ENCODE measurements at places on chromosomes 16 and 17.

GRCh38 chr17:73657473-73658116 is 13.3 kb upstream of the SDK2 start:
- DNase-seq = no peak

GRCh38 chr17:81032641-81033480 is 2.1 kb upstream of the BAIAP2 start:
- DNase-seq = no peak

DNA sequence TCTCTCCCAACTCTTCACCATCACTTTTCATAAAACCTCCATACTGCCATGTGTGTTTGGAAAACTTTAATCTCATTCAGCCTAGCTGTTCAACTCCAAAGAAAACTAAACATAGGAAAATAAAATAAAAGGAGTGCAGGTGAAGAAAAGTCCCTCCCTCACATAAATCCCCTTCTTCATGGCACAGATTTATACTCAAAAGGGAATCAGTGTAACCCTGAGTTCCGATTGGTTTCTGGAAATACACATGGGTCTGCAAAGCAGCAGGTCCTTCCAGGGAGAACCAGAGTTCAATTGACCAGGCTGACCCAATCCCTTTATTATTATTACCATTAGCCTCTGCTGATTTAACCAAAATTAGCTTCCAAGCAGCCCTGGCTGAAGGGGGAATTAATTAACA is 8.9 kb upstream of the HOXB2 start:
- no peak for DNase-seq

DNA sequence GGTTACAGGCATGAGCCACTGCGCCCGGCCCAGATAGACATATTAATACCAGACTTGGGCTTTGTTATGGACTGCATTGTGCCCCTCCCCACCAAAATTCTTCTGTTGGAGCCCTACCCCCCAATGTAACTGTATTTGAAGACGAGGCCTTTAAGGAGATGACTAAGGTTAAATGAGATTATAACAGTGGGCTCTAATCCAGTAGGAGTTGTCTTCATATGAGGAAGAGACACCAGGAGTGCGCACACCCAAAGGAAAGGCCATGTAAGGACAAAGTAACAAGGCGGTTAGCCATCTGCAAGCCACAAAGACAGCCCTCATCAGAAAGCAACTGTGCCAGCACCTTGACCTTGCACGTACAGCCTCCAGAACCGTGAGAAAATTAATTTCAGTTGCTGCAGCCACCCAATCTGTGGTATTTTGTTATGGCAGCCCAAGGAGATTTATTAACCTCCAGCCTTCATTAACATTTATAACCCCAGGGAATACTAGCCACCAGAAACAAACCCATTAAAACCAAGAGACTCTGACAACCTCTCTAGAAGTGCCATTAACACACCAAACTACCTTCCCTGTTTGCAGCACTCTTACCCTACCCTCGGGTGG is 107.6 kb downstream of the TTC19 start:
- DNase-seq = no peak

- no peak for DNase-seq
Measured at GRCh38 chr16:54027062-54027461, 259.5 kb downstream of the IRX3 start.

- no peak for DNase-seq
Measured at GRCh38 chr16:81629034-81629802, 149.9 kb upstream of the PLCG2 start.

Data from stimulated activated CD4-positive, alpha-beta T cell treated with anti-CD3 and anti-CD28 coated beads, Interleukin-1b, Interleukin-23, amount 100 ng/mL, for 48 hours (primary cell).